Activated effector memory CD4-positive, alpha-beta T cell treated with anti-CD3 and anti-CD28 coated beads, Interleukin-2, amount 50 U/mL, for 16 hours (primary cell): ENCODE measurements at places on chromosomes 4 and X.

DNA sequence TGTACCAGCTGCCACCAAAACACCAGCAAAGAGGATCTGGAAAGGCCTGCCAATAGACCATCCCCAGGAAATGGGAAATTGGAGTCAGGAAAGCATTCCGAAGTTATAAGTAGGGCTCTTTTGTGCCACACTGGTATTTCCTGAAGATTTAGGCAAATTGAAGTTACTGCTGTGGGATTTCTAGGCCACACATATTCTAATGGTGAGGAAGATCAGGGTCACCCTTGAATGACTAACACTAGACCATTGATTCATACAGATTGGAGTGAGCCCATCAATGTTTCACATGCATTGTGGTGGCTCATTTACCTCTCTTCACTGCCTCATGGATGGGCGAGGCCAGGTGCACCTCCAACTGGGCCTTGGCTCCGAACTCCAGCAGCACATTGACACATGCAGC is 22.6 kb downstream of the ASB11 start:
- no peak for DNase-seq

- no peak for DNase-seq
Measured at GRCh38 chr4:165610679-165611437, 232.1 kb downstream of the CPE start.

GRCh38 chr4:151426513-151426912 is 17.5 kb downstream of the FHIP1A start:
- no peak for DNase-seq

GRCh38 chr4:8081171-8081570 is 77.4 kb downstream of the ABLIM2 start:
- no peak for DNase-seq

GRCh38 chr4:6920171-6920570 is 10.5 kb downstream of the TBC1D14 start:
- peak; percentile 48 for DNase-seq

GRCh38 chr4:87034527-87034926 is 99.7 kb downstream of the AFF1 start:
- DNase-seq = no peak

DNA sequence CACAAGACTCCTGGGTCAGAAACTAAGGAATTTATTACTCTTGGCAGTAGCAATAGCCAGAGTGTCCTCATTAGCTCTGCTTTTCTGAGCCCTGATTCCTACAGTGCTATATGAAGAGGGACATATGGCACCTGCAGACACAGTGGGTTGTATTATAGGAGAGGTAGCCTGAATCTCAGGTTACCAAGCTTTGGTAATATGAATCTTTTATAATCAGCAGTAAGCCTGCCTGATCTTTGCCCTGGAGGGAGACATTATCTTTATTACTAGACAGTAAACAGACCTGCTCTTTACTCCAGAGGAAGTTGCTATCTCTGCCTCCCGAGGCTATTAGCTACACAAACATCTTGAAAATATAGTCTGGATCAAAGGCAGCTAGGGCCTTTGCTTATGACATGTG is 62.5 kb upstream of the HOPX start:
- DNase-seq = no peak

- peak; percentile 83 for DNase-seq
Measured at GRCh38 chr4:152696764-152697261, 17.0 kb upstream of the TMEM154 start.

DNA sequence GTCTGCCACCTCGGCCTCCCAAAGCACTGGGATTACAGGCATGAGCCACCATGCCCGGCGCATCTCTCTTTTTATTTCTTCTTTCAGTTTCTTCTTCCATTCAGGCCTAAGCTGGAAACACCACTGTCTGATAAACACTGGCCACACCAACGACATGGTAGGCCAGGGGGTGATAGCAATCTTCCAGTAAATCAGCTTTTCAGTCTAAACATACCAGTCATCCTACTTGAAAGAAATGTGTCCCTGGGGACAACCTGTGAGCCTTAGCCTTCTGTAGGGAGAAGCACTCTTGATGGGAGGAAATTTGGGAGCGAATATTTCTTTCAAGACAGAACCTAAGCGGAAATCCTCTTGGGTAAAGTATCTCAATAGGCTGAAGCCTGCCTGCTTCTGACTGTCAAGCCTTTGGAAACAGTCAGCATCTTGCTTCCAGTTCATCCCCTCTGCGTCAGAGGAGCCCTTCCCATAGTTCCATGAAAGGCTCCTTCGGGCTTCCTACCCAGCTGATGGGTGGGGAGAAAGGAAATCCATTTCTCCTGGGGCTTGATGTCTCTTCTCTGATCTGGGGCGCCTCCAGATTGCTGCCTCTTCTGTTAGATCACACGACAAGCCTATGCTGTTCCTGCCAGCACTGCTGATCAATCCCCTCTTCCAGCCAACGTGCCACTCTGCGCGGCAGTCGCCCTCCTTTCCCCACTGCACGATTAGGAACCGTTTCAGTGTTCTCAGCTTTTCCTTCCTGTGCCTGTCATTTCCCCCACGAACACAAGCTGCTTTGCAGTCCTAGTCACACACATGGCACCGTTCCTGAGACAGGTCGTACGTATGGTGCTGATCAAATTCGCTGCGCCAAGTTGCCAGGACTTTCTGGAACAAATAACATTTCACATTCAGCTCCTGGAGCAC is 49.5 kb upstream of the CBR4 start:
- DNase-seq = no peak

GRCh38 chr4:95159384-95159783 is 389.4 kb downstream of the UNC5C start:
- no peak for DNase-seq

- no peak for DNase-seq
Measured at GRCh38 chrX:55783723-55784122, 66.2 kb downstream of the RRAGB start.

GRCh38 chr4:103915224-103915869 is 195.6 kb upstream of the TACR3 start:
- DNase-seq = no peak

GRCh38 chr4:87069037-87069742 is 134.4 kb downstream of the AFF1 start:
- DNase-seq = no peak
